ENCODE measurements at places on chromosomes 5 and 9.

DNA sequence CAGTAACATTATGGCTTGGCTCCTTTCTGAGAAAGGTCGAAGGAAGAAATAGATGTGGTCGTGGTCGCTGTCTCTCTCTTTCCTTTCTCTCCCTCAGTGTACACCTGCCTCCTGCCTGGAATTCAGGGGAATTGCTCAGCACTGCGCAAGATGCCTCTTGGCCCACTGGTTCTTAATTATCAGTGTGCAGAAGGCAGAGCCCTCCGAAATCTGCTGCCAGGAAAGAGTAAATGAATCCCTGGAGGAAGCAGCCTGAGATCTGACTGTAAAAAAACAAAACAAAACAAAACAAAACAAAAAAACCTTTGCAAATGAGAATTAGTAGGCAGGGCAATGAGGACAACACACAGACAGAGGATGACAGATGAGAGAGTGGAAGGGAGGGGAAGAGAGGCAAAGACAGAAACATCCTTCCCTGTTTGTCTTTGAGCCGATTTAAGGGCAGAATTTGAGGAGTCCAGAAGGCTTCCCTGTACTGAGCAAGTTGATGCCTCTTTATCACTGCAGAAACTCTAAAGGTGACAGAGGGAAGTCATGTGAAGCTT, 113.8 kb upstream of the PUM3 start:
- no peak for DNase-seq

GRCh38 chr9:3768286-3768685, 242.5 kb upstream of the RFX3 start:
- no peak for DNase-seq

DNA sequence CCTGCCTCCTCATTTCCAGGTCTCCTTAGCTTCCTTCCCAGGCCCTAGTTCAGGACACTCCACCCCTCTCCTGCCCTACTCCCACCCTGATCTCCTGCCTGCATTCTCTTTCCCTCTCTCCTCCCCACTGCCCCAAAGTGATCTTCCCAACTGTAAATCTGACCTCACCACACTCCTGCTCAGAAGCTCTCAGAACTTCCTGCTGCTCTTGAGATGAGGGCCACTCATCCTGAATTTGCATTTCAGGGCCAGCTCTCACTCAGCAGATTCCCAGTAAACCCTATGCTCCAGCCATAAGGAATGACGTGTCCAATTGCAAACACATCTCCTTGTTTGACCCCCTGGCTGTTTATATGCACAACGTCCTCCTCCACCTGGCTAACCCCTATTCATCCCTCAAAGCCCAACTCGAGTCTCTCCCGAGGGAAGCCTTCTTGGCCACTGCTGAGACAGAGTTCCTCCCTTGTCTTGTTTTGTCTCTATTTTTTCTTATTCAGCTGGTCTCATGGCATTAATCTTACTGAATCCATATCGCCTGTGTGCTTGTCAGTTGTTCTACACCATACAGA, 95.0 kb downstream of the NSG2 start:
- no peak for DNase-seq

DNA sequence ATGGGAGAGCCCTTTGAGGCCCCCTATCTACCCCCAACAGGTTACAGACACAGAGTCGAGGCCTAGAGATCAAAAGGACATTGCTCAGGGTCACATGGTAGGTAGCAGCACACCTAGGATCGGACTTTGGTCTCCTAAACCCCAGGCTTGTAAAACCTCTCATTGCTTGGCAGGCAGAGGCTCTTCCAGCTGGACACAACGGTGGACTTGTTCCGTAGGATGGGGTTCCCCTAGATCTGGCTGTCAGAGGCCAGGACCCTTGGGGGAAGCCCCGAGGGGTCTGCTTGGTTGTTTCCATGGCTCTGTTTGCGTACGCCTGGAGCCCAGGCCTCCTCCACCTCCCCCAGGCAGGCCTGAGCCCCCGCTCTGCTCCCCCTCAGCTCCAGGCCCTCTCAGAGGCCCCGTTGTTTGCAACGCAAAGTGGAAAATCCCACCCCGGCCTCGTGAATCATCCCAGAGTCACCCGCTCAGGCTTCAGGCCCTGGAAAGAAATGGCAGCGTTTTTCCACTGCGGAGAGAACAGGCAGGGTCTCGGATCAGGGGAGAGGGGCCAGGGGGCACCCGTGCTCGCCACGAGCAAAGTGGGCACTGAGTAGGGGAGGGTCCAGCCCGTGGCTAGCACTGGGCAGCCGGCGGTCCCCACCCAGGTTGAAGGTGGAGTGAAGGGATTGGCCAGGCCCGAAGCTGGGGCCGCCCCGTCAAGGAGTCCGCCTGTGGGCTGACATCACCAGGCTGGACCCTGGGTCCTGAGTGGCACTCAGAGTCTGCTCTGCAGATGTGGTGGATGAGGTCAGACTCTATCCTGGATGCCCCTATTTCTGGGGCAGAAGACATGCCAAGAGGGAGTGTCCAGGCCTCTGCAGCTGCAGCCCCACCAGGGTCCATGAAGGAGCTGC, 19.8 kb downstream of the COL27A1 start:
- no peak for DNase-seq

DNA sequence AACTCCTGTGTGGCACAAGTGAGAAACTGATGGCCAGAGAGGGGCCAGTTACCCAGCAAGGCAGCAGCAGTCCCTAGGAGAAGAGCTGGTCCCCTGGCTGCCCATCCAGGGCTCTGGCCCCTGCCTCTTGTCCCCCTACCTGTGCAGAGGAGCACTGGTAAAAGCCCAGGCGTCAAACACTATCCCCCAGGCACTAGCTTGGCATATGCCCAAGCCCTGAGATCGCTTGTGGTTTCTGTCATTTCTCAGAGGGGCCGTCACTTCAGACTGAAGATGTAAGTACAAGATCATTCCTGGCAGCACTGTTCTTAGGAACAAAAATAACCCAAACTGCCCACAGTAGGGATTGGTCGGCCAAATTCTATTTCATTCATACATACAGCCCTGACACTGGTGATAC, 53.9 kb downstream of the COL15A1 start:
- DNase-seq, result no peak

DNA sequence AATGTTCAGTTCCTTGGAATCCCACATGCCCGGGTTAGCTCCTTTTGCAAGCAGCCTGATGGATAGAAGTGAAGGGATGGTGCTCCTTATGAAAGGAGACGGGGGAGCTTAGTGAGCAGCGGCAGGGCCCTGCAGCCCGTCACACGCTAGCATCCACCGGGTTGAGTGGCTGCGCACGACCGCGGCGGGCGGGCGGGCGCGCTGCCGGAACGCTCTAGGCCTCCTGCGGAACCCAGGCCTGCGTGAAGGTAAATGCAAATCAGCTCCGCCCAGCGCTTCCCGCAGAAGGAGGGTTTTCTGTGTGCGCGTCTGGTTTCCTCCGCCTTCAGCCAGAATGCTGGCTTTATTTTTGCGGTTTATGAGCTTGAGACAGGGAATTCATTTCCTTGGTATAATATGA, 19.8 kb downstream of the IL12B start:
- DNase-seq, result peak; percentile 70

GRCh38 chr9:4739587-4740387, 1.2 kb downstream of the AK3 start:
- no peak for DNase-seq

DNA sequence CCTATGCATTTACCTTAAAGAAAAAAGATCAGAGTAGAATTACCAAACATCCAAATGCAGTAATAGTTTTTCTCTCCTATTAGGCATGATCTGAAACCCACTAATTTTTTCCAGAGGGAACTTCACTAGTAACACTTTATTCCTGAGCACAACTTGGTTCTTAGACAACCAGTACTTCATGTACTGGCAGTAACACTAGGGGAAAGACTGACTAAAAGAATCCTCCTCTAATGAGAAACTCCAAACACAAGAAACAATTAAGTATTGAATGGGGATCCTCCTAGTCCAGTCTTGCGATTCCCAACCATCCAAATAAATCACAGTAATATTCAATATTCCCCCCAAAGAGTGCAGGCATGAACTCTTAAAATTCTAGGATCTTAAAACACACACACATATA, 48.9 kb downstream of the ZNF608 start:
- DNase-seq, result no peak

DNA sequence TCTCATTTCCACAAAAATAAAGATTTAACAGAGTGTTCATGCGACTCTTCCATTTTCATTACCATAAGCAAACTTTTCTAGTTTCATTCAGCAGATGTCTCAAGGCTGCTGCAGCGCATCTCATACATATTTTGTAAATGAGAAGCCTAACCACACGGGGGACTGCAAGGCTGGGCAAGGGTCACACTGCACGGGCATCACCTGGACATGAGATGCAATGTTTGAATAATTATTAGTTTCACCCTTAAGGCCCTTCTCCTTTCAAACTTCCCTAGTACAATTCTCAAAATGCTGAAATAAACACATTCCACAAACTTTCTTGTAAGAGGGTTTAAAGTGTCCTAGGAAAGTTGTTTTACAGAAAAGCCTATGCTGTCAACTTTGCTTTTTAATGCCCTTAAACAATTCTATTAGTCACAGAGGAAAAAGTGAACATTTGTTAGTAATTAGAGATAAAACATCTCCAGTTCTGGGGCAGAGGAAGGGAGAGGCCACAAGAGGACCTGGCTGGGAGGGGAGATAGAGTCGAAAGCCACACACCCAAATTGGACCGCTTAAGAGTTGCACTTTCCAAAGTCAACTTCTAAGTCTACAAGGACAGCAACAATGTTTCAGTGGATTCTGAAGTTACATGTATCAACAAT, 1.3 kb downstream of the DENND1A start:
- no peak for DNase-seq

- DNase-seq, result no peak
Measured at GRCh38 chr9:28079677-28080076, 506.4 kb upstream of the C9orf72 start.

DNA sequence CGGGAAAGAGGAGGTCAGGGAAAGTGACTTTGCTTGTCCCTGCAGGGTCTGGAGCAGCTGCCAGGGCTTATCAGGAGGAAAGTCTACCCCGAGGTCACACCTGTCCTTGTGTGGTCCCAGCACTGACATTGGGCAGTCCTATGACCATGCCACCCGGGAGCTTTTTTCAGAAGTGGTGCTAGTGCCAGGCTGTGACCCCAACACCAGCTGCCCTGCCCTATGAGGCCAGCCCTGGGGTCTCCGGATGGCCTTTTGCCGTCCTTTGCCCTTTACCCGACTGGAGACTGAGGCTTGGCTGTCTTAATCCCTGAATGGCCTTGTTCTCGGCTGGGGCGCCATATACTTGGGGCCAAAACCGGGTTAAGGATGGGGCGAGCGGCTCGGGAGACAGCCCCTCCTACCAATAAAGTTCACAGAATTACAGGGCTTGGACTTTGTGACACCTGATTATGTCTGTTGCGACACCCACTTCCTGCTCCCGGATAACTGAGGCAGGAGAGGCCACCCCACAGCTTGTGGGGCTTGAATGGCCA, 22.2 kb upstream of the SLC9A3 start:
- peak; percentile 3 for DNase-seq

DNA sequence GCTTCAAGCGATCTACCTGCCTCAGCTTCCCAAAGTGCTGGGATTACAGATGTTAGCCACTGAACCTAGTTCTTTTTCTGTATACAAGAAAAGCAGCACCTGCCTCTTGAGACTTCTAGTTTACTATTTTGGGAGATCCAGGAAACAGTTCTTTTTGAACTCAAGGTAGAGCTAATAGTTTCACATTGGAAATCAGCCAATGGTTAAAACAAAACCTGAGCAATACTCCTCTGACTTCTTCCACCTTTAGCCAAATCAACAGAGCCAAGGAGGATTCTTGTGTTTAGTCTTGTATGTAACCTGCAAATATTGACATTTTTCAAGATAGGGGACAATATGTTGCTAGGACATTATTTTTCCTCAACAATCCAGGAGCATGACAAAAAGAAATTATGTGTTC, 349.4 kb downstream of the SH3GL2 start:
- no peak for DNase-seq

- no peak for DNase-seq
Measured at GRCh38 chr5:152089644-152090043, 165.0 kb upstream of the GLRA1 start.

DNA sequence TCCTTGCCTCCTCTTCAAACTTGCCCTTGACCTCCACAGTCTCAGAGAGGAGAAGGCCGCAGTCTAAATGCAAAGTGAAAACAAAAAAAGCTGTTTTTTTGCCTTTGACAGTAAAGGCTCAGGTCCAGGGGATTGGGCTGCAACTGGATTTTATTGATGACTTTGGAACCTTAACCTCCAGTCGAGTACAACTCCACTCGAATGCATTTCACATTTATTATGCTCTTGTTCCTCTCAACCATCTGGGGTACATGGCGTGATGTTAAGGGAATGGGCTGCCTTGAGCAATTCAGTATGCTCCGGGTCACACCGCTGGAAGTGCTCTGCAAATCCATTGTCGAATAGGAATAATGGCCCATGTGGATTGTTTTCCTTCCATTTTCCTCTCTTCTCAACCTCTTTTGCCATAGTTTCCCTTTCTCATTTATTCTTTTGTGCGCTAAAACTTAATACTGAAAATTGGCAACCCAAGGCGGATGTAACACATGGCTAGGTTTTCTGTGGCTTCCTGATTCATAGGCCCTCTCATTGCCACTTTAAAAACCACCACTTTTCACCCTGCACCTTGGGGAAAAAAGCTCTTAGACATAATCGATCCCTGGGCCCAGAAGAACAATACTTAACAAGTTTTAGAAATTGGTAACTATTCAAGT, 34.3 kb downstream of the ITK start:
- DNase-seq, result no peak

DNA sequence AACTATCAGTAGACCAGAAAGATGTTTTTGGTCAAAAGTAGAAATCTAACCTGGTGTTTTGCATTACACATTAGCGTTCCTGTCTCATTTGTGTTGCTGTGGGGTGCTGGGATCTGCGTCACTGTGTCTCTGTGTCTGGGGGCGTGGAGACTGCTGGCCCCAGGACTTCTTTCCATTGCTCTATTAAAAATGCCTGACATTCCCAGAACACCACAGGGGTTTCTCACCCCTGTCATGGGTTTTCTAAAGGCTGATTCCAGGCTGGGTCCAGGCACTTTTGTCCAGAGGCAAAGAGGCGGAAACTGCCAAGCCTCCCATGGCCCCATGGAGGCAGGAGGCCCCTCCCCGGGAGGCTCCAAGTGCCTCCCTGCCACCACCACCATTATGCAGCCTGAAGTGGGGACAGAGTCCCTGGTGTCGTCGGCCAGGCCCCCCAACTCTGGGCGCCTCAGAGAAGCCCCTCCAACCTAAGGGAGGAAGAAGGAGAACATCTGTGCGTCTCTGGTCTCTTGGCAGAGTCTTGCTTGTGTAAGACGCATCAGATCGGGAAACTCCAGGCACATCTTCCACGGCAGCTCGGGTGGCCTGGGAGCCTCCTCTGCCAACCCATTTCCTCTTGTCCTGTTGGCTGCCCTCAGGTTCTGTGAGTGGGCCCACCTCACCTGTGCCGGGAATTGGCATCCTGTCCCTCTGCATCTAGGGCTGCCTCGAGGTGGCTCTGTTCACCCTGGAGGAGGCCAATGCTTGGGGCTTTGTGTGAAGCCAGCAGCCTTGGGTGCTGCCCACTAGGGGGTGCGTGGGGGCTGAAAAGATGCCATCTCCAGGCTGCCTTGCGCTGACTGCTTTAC, 13.8 kb upstream of the PLEKHG4B start:
- no peak for DNase-seq

- DNase-seq, result no peak
Measured at GRCh38 chr9:18154661-18155060, 319.3 kb upstream of the ADAMTSL1 start.

GRCh38 chr5:860506-861150, 9.8 kb upstream of the ZDHHC11 start:
- no peak for DNase-seq
